ENCODE measurements at places on chromosomes 16 and 17.

DNA sequence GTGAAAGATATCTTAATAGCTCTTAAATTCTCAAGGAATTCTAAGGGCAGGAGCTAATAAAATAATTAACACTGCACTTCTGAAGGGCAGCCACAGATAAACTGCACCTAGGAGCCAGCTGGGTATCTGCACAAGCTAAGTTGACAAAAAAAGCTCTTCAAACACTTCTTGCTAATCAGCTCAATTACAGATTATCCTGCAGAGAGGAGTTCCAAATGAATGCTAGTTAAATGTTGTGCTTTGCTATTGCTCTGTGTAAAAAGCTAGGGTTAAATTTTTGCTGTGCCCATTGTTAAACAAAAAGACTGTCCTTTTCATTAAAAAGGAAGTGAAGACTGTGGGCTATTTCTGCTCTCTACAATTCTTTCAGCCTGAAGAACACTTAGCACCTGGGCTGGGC is 158.5 kb upstream of the SHISA6 start:
- no peak for DNase-seq
- no peak overlapping the region for H3K27ac ChIP-seq
- H3K36me3 ChIP-seq: no peaks in the 10 kb centered on the region
- H3K27me3 ChIP-seq: peaks cover 8% of the 10 kb centered on the region
- H3K4me1 ChIP-seq: peaks cover 7% of the 10 kb centered on the region

DNA sequence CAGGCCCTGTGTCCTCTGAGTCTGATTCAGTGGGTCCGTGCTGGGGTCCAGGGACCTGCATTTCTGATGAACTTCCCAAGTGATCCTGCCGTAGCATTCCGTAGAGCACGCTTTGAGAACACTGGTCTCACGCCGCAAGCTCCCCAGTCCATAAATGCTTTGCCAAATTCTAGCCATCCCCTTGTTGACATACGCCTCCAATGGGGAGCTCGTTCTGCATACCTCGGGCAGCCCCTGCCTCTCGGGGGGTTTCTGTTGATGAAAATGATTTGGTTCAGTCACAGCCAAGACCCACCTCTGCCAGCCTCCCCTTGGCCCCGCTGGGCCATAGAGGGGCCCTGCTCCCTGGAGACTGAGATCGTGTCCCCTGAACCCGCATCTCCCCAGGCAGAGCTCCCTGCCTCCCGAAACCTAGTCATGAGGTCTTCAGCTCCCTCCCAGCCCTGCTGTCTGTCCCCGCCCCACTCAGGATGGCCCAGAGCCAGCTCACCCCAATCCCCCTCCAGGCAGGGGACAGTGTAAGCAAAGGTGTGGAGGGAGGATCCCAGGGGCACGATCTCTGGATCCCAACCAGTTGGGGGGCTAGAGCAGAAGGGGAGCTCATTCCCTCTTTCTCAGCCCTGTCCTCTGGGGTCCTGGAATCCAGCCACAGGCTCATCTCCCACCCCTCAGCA is 16.2 kb upstream of the SPNS2 start:
- H3K36me3 ChIP-seq: no peaks in the 10 kb centered on the region
- H3K4me3 ChIP-seq: no peak overlapping the region
- H3K27ac ChIP-seq: no peak overlapping the region

DNA sequence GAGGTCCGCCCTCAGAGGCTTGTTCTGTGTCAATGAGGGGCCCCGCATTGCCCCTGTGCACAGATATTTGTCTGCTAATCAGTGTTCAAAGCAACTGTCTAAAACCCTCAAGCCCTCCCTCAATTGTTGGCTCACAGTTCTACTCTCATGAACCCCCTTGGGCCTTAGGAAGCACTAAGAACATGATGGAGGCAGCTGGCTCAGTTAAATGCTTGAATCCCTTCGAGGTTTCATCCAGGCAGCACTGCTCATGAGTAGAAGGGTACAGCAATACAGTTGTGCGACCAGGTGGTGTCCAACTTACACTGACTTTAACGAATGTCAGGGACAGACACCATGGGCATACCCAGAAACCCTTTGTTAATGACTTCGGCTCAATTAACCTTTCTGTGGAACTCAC is 89.2 kb upstream of the WSCD1 start:
- peaks cover 4% of the 10 kb centered on the region for H3K4me1 ChIP-seq
- no peak overlapping the region for H3K4me3 ChIP-seq
- no peaks in the 10 kb centered on the region for H3K36me3 ChIP-seq

GRCh38 chr16:1488054-1488601 is 616 bp downstream of the PTX4 start:
- H3K27me3 ChIP-seq: peaks cover 38% of the 10 kb centered on the region
- peaks cover 9% of the 10 kb centered on the region for H3K4me1 ChIP-seq
- H3K27ac ChIP-seq: no peak overlapping the region
- no peak for DNase-seq
- no peak overlapping the region for H3K4me3 ChIP-seq

DNA sequence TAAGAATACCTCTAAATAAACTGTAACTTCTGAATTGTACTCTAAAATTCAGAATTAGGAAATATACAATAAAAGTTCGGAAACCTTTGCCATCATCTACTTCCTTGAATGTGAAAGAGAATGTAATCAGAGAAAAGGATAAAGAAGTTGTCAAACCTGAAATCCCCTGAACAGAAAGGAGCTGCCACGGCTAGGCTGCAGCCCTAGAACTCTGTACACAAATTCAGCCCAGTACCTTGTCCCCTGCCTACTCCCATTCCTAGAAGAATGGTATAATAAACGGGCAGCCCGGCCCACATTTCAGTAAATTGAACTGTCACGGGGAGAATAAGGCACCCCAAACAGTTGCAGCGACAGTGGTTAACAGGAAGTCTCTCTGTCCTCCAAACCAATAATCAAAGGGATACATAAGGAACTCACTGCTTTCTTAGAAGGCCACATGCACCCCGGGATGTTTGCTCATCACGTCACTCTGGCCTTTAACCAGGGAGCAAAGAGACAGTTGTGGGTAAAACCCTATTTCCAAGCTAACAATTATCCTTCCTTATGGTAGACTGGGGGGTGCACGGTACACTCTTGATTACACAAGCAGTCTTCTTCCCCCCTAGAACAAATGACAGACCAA is 24.3 kb upstream of the RFFL start:
- H3K4me3 ChIP-seq: peak overlapping the region; percentile 88
- no peak for DNase-seq
- H3K27me3 ChIP-seq: peaks cover 11% of the 10 kb centered on the region

- peak overlapping the region; percentile 50 for H3K27ac ChIP-seq
- no peaks in the 10 kb centered on the region for H3K36me3 ChIP-seq
- H3K4me1 ChIP-seq: peaks cover 5% of the 10 kb centered on the region
- no peak for DNase-seq
- no peak overlapping the region for H3K4me3 ChIP-seq
Observed at GRCh38 chr17:8430966-8431365, 4.7 kb upstream of the NDEL1 start.

- no peaks in the 10 kb centered on the region for H3K36me3 ChIP-seq
- H3K27ac ChIP-seq: peak overlapping the region; percentile 71
- no peak overlapping the region for H3K4me3 ChIP-seq
- peaks cover 4% of the 10 kb centered on the region for H3K27me3 ChIP-seq
- peaks cover 38% of the 10 kb centered on the region for H3K4me1 ChIP-seq
Observed at GRCh38 chr17:58368860-58369213, 16.8 kb upstream of the SUPT4H1 start.

- no peak overlapping the region for H3K27ac ChIP-seq
- H3K27me3 ChIP-seq: peaks cover 6% of the 10 kb centered on the region
- H3K4me1 ChIP-seq: peaks cover 79% of the 10 kb centered on the region
- H3K4me3 ChIP-seq: no peak overlapping the region
Observed at GRCh38 chr16:77584205-77584859, 138.0 kb upstream of the NUDT7 start.

- peaks cover 7% of the 10 kb centered on the region for H3K27me3 ChIP-seq
- no peaks in the 10 kb centered on the region for H3K4me1 ChIP-seq
- no peak overlapping the region for H3K4me3 ChIP-seq
- no peaks in the 10 kb centered on the region for H3K36me3 ChIP-seq
- DNase-seq: no peak
Observed at GRCh38 chr17:54280741-54281140, 458.0 kb downstream of the KIF2B start.

DNA sequence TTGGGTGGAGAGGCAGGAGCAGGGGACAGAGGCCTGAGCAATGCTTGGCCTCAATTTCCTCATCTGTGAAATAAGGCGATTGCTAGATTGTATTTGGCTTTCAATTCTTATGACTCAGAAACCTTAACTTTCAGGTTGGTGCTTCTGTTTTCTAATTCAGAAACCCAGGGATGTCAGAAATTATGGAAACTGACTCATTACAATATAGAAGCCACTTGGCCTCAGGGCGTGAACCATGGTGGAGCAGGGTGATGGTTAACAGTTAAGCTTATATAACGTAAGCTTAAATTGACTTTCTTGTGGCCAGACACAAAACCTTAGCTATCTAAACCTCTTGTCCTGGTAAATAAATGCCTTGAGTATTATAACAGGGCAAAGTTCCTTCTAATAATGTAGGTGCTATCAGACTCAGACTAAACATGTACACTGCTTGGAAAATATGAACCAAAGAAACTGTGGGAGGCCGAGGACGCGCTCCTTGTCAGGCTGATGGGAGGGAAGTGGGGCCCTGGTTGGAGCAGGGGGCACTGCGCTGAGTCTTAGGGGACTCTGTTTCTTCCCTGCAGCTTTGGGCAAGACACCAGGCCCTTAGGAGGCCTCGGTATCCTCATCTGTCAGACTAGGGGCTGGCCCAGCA is 17.1 kb upstream of the SREBF1 start:
- no peaks in the 10 kb centered on the region for H3K36me3 ChIP-seq
- H3K4me1 ChIP-seq: peaks cover 78% of the 10 kb centered on the region
- no peak overlapping the region for H3K27ac ChIP-seq
- no peak overlapping the region for H3K4me3 ChIP-seq
- no peak for DNase-seq
- peaks cover 14% of the 10 kb centered on the region for H3K27me3 ChIP-seq

GRCh38 chr16:55605754-55606336 is 39.4 kb downstream of the CAPNS2 start:
- peaks cover 4% of the 10 kb centered on the region for H3K27me3 ChIP-seq
- no peaks in the 10 kb centered on the region for H3K36me3 ChIP-seq
- H3K27ac ChIP-seq: no peak overlapping the region
- H3K4me3 ChIP-seq: no peak overlapping the region

GRCh38 chr17:29458066-29458465 is 67.9 kb downstream of the TAOK1 start:
- no peaks in the 10 kb centered on the region for H3K27me3 ChIP-seq
- no peak overlapping the region for H3K4me3 ChIP-seq
- DNase-seq: no peak
- peaks cover 69% of the 10 kb centered on the region for H3K36me3 ChIP-seq
- no peak overlapping the region for H3K27ac ChIP-seq
- peaks cover 7% of the 10 kb centered on the region for H3K4me1 ChIP-seq

Data from nephron progenitor cell (in vitro differentiated cells).